H9 (cell line): ENCODE measurements at places on chromosomes 11 and 22. TPM values are rescaled to one million over a fixed set of nuclear protein-coding genes. Genes with fewer than 3 reads are reported as not detected.

DNA sequence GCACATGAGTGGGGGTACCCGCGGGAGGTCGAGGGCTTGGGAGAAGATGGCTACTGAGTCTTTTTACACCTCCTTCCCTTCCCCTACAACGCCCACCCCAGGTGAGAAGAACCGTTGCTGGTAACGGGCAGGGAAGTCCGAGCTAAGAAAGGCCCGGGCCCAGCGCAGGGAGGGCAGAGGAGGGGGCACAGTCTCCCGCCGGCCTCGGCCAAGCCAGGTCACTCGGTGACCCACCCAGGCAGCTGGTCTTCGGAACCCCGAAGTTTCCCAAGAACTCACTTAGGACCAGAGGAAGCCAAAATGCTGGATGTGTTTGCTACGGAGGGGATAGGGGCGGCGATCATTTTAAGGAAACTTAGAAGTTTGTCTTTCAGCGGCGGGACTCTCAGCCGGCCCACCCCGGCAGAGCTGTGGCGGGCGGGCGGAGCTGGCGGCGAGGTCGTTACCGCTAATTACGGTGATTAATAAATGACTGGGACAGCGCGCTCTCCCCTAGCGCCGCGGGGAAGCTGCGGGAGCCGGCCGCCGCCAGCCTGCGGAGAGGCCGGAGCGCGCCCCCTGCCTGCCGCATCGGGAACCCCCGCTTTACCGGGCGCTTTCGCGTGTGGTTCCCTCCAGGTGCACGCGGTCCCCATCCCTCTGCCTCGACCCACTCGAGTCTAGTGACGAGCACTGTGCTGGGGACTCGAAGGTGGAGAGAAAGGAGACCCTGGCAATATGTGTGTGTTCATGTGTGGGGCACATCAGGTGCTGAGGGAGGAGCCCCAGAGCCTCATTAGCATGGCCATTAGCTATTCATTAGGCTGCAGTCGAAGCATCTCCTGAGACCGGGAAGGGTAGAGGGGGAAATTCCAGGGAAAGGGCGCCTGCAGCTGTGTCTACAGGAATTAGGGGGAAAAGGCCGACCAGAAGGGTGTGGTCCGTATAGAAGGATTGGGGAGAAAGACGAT lies 945 bp downstream of the ROBO3 start:
- no peaks in the 10 kb centered on the region; the same call in 1 of the 2 replicates for H3K4me1 ChIP-seq
- DNase-seq = peak; percentile 64
- H3K27ac ChIP-seq = no peak overlapping the region

DNA sequence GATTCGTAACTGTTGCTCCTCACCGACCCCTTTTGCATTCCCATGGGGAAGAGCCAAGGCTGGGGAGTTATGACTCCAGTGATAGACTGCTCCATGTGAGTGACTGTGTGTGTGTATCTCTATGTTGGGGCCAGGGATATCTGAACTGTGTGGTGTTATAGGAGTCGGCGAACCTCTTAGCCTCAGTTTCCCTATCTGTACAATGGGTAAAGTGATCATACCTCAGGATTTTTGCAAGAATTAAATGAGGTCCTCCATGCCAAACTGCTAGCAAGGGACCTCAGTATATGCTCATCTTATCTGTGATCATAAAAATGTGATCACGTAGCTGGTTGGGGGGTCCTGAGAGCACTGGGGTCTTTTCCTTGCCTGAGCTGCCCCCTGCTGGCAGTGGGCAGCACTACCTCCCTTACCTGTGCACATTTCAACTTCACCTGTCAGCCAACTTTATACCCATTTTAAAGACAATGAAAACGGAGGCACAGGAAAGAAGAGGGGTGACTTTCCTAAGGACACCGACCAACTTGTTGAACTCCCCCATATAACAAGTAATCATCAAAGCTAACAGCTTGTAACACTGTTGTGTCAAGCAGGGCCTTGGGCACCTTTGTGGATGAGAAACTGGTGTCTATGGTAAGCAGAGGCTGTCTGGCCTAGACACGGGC lies 1.4 kb upstream of the DPP3 start:
- H3K4me1 ChIP-seq = no peaks in the 10 kb centered on the region
- no peak overlapping the region for H3K27ac ChIP-seq
- peak overlapping the region; percentile 93 for H3K4me3 ChIP-seq
- H3K36me3 ChIP-seq = peaks cover 18% of the 10 kb centered on the region
- no peak for DNase-seq
- no peaks in the 10 kb centered on the region for H3K27me3 ChIP-seq

GLB1L3 gene
- total RNA-seq = 11.2 and 11.7 TPM in 2 replicates

GRCh38 chr11:10451426-10452116 lies 3.5 kb upstream of the AMPD3 start:
- no peak overlapping the region for H3K27ac ChIP-seq
- peak overlapping the region; percentile 73 for H3K4me3 ChIP-seq
- peaks cover 9% of the 10 kb centered on the region; the same call in 1 of the 2 replicates for H3K4me1 ChIP-seq
- no peaks in the 10 kb centered on the region for H3K36me3 ChIP-seq
- no peaks in the 10 kb centered on the region; the same call in 1 of the 2 replicates for H3K27me3 ChIP-seq

DNA sequence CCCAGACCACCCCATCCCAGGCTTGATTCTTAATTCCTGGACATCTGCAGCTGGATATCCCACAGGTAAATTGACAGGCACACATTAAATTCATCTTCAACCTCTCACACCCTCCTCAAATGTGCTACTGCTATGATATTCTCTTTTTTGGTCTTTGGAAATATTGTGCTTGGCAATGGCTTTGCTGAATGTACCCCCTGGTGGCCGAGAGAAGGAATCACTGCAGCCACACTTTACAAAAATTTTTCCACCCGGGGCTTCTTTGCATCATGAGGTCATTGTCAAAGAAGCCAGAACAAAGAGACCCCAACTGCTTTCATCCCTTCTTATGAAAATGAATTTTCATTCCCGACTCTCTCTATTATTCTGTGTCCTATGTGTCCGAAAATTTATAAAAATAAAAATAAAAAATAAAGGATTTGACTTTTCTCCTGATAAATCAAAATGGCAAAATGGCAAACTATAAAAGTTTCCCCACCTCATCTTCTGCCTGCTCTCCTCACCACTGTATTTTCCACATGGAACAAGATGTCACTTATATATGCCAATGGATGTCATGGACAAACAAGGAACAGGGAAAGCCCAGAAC lies 15.0 kb upstream of the CYB5R2 start:
- no peaks in the 10 kb centered on the region; the same call in 1 of the 2 replicates for H3K27me3 ChIP-seq
- no peaks in the 10 kb centered on the region for H3K36me3 ChIP-seq
- no peaks in the 10 kb centered on the region for H3K4me1 ChIP-seq
- no peak overlapping the region for H3K27ac ChIP-seq
- H3K4me3 ChIP-seq = no peak overlapping the region

DNA sequence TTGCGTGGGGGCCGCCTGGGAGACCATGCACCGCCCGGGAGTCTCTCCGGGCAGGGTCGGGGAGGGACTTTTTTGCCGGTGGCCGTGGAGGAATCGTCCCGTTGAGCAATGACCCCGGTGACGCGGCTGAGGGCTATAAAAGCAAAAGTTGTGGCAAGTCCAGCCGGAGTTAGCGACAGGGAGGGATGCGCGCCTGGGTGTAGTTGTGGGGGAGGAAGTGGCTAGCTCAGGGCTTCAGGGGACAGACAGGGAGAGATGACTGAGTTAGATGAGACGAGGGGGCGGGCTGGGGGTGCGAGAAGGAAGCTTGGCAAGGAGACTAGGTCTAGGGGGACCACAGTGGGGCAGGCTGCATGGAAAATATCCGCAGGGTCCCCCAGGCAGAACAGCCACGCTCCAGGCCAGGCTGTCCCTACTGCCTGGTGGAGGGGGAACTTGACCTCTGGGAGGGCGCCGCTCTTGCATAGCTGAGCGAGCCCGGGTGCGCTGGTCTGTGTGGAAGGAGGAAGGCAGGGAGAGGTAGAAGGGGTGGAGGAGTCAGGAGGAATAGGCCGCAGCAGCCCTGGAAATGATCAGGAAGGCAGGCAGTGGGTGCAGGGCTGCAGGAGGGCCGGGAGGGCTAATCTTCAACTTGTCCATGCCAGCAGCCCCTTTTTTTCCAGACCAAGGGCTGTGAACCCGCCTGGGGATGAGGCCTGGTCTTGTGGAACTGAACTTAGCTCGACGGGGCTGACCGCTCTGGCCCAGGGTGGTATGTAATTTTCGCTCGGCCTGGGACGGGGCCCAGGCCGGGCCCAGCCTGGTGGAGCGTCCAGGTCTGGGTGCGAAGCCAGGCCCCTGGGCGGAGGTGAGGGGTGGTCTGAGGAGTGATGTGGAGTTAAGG lies at the start of gene NEAT1:
Gene NEAT1 (plus strand): TSS at position 166 of the 883 bp plus-strand sequence.
- H3K27ac ChIP-seq = no peak within 1 kb of the TSS
- DNase-seq = peak; percentile 85
- H3K27me3 ChIP-seq = no peaks in the 10 kb centered on the region
- peak within 1 kb of the TSS; percentile 80 for H3K4me3 ChIP-seq
- no peaks in the 10 kb centered on the region for H3K36me3 ChIP-seq

DNA sequence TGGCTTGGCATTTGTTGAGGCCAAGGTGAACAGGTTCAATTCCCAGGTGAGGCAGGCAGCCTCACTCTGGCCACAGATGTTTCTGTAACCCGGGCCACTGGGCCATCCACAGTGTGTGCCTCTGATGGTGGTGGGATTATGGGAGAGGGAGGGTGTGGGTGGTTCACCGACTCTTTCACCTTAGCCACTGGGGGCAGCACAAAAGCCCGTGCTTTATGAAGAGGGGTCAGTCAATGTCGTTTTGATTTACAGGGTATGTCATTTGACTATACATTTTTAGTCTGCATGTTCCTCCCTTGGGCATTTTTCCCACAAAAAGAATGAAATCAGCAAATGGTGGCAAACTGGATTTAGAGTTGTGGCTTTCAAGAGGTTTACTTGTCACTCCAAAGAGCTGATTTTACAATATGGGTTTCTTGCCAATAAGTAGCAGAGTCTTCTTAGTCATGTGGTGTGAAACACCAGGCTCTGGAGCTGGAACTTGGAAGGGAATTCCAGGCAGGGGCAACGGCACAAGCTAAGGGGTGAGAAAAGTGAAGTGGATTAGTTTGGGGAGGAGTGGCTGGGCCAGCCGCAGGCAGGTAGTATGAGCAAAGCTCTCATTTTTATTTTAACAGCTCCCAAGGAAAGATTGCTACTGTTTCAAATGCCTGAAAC lies 217.8 kb upstream of the ZBED5 start:
- H3K27me3 ChIP-seq = no peaks in the 10 kb centered on the region
- no peak overlapping the region for H3K27ac ChIP-seq
- peaks cover 11% of the 10 kb centered on the region for H3K4me1 ChIP-seq
- no peak overlapping the region for H3K4me3 ChIP-seq
- no peaks in the 10 kb centered on the region for H3K36me3 ChIP-seq

DNA sequence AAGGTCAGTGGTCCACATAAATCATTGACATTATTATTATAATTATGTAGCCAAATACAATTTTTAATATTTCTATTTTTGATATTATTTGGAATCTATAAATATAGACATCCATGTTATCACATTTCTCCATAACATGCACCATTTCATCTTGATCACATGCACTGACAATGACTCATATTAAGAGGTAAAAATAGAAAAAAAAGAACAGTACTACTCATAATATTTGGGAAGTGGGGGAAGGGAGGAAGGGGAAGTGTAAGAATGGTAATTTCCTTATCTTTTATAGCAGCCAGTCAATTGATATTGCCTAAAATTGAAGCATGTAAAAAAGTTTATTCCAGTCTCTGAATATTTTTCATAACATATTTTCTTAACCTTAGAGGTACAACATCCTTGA lies 72.3 kb downstream of the ADM start:
- no peaks in the 10 kb centered on the region for H3K27me3 ChIP-seq
- no peak overlapping the region for H3K4me3 ChIP-seq
- H3K4me1 ChIP-seq = no peaks in the 10 kb centered on the region
- H3K36me3 ChIP-seq = 0 out of 2 replicates have a peak, but pooled peaks cover under 1% of the 10 kb centered on the region
- no peak for DNase-seq

FOLH1 gene
- not detected in 2 replicates for total RNA-seq

GRCh38 chr11:80103142-80103859 lies 662.5 kb upstream of the TENM4 start:
- H3K27ac ChIP-seq = no peak overlapping the region
- H3K36me3 ChIP-seq = no peaks in the 10 kb centered on the region
- no peaks in the 10 kb centered on the region for H3K4me1 ChIP-seq
- DNase-seq = no peak

DNA sequence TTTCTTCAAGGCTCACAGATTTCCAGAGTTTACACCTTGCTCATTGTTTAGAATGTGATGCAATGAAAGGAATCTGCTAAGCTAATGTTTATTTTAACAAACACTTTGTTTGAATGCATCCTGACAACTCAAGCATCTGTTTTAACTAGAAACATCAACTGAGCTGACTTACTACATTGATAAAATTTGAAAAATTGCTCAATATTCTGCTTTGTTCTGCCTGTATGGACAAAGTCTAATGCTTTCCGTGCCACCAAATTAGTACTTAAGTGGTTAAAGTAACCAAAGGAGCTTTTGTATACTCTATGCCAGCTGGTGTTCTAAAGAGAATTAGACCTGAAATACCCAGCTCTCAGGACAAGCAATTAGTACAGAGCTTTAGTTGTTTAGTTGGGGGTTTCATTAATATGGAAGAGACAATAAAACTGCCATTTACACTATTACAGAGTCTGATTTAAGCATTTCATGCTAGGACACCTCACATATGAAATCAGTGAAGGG lies 105.2 kb downstream of the MAML2 start:
- no peak overlapping the region for H3K4me3 ChIP-seq
- H3K4me1 ChIP-seq = peaks cover 8% of the 10 kb centered on the region; the same call in 1 of the 2 replicates
- H3K27ac ChIP-seq = no peak overlapping the region
- H3K27me3 ChIP-seq = no peaks in the 10 kb centered on the region
- no peaks in the 10 kb centered on the region for H3K36me3 ChIP-seq
- no peak for DNase-seq

DNA sequence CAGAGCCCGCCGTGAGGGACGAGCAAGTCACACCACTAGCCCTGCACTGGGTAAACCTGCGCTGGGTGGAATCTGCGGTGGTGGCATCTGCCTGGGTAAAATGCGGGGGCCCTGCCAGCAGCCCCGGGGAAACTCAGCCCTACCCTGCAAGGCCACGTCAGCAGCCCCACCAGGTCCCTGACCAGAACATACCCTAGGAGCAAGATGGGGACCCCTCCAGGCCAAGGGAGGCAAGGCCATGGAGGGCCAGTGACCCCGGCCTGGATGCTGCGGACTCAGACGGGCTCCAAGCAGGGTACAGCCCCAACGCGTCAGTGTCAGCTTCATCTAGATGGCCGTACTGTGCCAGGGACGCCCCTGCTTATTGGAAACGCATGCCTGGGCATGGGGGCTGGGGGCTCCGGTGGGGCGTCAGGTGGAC lies 26.3 kb downstream of the TOLLIP start:
- H3K27ac ChIP-seq = no peak overlapping the region
- no peak for DNase-seq
- H3K27me3 ChIP-seq = no peaks in the 10 kb centered on the region

FBXO7 gene
- 45.8 and 47.8 TPM in 2 replicates for total RNA-seq

GGTLC3 gene
- total RNA-seq = not detected in 2 replicates

TMPRSS5 gene
- 0.37 and 0.81 TPM in 2 replicates for total RNA-seq

TMEM191C gene
- total RNA-seq = 3.3 and 4.2 TPM in 2 replicates

DNA sequence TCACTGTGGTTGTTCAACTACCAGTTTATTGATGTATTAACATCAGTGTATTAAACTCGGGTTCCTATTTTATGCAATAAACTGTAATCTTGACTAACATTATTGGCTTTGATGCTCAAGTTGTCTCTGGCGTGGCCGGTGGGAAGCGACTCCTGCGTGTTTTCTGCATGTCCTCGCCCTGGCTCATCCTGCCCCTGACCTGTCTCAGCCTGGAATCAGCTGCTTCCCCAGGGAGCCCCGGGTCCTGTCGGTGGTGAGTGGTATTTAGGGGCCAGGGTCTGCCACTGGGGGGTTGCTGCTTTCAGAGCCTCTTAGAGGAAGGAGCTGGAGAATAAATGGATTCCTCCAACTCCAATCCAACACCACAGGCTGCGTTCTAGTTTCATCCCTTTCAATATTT lies 22.5 kb downstream of the IFITM10 start:
- H3K27ac ChIP-seq = no peak overlapping the region
- no peak for DNase-seq
- no peaks in the 10 kb centered on the region for H3K4me1 ChIP-seq
- no peak overlapping the region for H3K4me3 ChIP-seq
